ENCODE measurements at places on chromosomes 7 and 10. TPM values are rescaled to one million over a fixed set of nuclear protein-coding genes. Genes with fewer than 3 reads are reported as not detected.
A peak's percentile ranks its signal among the peaks of the same experiment; 100 is the strongest.

SLC26A3 gene
- total RNA-seq: 2.0 TPM

STEAP1 gene
- total RNA-seq: 5.8 TPM

GRCh38 chr10:21314111-21314626 is 211.3 kb downstream of the SKIDA1 start:
- no peaks in the 10 kb centered on the region for H3K36me3 ChIP-seq
- peak overlapping the region; percentile 16 for H3K27ac ChIP-seq
- peaks cover 2% of the 10 kb centered on the region for H3K27me3 ChIP-seq
- H3K4me1 ChIP-seq: peaks cover 16% of the 10 kb centered on the region

- no peak overlapping the region for H3K27ac ChIP-seq
- DNase-seq: no peak
- no peaks in the 10 kb centered on the region for H3K27me3 ChIP-seq
- no peaks in the 10 kb centered on the region for H3K4me1 ChIP-seq
- peaks cover 3% of the 10 kb centered on the region for H3K36me3 ChIP-seq
Measured at GRCh38 chr7:117176206-117176605, 146.7 kb downstream of the WNT2 start.

DNA sequence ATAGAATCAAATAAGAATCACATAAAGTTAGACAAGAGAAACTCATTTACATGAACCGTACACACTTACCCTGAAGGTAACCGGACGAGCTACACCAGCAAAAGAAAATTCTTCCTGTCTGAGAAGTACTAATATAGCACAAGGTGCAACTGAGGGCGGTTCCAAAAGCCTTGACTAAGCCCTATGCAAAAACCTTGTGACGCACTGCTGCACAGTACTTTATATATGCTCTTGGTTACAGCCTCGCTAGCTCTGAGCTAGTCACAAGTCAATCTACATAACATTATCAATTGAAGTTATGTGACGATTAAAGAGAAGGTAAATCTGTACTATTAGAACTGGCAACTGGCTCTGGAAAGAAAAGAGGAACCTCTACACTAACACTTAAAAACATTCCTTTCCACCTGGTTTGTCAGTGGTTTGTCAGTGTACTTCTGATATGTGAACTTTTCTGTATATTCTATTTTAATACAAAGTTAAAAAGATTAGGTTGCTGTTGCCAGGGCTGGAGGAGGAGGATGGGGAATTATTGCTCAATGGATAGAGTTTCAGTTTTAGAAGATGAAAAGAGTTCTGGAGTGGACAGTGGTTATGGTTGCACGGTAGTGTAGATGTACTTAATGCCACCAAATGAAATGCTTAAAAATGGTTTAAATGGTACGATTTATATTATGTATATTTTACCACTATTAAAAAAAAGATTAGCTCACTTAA is 21.6 kb downstream of the NT5C3A start:
- no peak overlapping the region for H3K27ac ChIP-seq
- H3K27me3 ChIP-seq: no peaks in the 10 kb centered on the region
- no peaks in the 10 kb centered on the region for H3K36me3 ChIP-seq
- DNase-seq: no peak
- H3K4me1 ChIP-seq: peaks cover 53% of the 10 kb centered on the region
- H3K4me3 ChIP-seq: no peak overlapping the region

CDK14 gene
- total RNA-seq: 117 TPM

GAD2 gene
- 6.5 TPM for total RNA-seq

- no peak for DNase-seq
- no peaks in the 10 kb centered on the region for H3K4me1 ChIP-seq
- no peaks in the 10 kb centered on the region for H3K27me3 ChIP-seq
- H3K36me3 ChIP-seq: no peaks in the 10 kb centered on the region
- H3K27ac ChIP-seq: no peak overlapping the region
Measured at GRCh38 chr7:145860809-145861208, 255.8 kb upstream of the CNTNAP2 start.

DNA sequence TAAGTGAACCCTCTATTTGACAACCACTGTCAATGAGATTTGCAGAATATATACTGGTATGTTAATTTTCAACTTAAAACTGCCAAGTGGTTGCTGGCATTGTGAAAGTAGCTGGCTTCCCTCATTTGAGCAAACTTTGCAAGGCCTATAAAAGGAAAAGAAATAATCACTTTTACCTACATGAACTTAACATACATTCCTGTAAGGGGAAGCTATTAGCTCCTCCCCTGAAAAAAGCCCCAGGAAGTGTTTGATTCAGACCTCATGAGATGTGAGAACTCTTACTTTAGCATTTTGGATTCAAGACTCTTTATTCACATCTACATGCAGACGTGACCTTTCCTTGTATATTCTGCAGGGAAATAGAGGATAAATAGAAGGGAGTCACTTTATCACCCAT is 175.6 kb downstream of the OTUD1 start:
- no peaks in the 10 kb centered on the region for H3K4me1 ChIP-seq
- H3K27ac ChIP-seq: no peak overlapping the region
- no peak for DNase-seq
- H3K36me3 ChIP-seq: no peaks in the 10 kb centered on the region
- H3K27me3 ChIP-seq: peaks cover 3% of the 10 kb centered on the region

- DNase-seq: peak; percentile 52
- H3K27me3 ChIP-seq: peaks cover 5% of the 10 kb centered on the region
- no peaks in the 10 kb centered on the region for H3K36me3 ChIP-seq
Measured at GRCh38 chr7:74449809-74450397, 3.8 kb upstream of the GTF2IRD1 start.

- no peaks in the 10 kb centered on the region for H3K36me3 ChIP-seq
- H3K27me3 ChIP-seq: peaks cover 48% of the 10 kb centered on the region
- H3K27ac ChIP-seq: no peak overlapping the region
- DNase-seq: peak; percentile 54
Measured at GRCh38 chr10:43026039-43026973, 50.6 kb upstream of the RET start.

DNA sequence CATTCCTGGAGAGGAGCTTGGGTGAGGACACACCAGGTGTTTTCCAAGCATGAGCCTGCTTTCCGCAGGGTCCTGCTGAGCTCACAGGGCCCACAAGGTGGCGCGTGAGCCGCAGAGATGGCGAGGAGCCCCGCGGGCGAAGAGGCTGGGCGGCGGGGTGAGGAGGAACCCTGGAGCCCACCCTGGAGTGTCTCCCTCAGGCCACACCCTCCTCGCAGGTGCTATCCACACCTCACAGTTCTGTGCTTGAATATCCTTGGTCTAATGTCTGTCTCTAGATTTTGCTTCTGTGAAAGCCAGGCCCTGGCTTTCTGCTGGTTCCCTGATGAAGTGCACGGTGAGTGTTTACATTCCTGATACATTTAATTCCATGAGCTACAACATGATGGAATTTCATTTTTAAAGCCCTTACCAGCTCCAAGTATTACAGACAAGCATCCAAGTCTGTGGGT is 433.6 kb downstream of the ACTR3B start:
- no peak overlapping the region for H3K4me3 ChIP-seq
- no peaks in the 10 kb centered on the region for H3K27me3 ChIP-seq
- DNase-seq: peak; percentile 32
- H3K27ac ChIP-seq: no peak overlapping the region
- no peaks in the 10 kb centered on the region for H3K4me1 ChIP-seq
- H3K36me3 ChIP-seq: no peaks in the 10 kb centered on the region

GHRHR gene
- total RNA-seq: not detected

DNA sequence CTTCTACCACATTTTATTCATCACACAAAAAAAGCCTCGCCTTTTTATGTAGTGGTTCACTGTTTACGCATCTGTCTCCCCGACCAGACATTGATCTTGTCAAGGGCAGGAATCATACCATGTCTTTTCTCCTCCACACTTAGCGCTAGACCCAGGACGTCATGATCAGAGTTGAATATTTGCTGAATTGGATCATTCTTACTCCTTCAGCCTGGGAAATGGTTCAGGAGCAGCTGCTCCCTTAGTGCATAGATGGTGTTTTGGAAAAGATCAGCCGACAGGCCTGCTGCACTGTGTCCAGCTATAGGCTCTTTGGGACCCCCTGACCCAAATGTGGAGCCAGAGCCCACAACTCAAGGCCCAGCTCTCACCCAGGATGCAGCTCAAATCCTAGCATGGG is 249.1 kb upstream of the TMEM72 start:
- no peak overlapping the region for H3K4me3 ChIP-seq
- H3K27me3 ChIP-seq: peaks cover 11% of the 10 kb centered on the region
- no peaks in the 10 kb centered on the region for H3K4me1 ChIP-seq
- H3K36me3 ChIP-seq: no peaks in the 10 kb centered on the region

ANKRD1 gene
- 61.8 TPM for total RNA-seq

- no peaks in the 10 kb centered on the region for H3K36me3 ChIP-seq
- H3K4me3 ChIP-seq: no peak overlapping the region
- H3K27me3 ChIP-seq: no peaks in the 10 kb centered on the region
- no peaks in the 10 kb centered on the region for H3K4me1 ChIP-seq
- DNase-seq: no peak
Measured at GRCh38 chr7:39042670-39043069, 65.0 kb downstream of the POU6F2 start.

DNA sequence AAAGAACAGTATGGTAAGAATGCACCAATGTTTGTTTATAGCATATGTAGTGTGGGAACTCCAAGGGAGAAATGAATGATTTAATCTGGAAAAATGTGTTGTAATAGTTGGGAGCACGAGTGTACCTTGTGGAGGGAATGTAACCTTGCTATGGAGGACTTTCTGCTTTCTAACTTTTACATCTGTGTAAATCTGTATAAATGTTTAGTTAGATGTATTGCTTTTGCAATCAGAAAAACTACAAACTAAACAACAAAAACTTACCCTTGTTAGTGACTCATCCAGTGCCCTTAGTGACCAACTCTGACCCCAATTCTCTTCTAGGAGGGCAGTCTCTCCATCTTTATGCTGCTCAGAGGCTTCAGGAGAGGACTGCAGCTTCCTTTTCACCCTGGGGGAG is 89.3 kb downstream of the CCNY start:
- no peaks in the 10 kb centered on the region for H3K36me3 ChIP-seq
- H3K4me1 ChIP-seq: peaks cover 21% of the 10 kb centered on the region
- no peak overlapping the region for H3K4me3 ChIP-seq
- no peak for DNase-seq
- no peak overlapping the region for H3K27ac ChIP-seq

DNA sequence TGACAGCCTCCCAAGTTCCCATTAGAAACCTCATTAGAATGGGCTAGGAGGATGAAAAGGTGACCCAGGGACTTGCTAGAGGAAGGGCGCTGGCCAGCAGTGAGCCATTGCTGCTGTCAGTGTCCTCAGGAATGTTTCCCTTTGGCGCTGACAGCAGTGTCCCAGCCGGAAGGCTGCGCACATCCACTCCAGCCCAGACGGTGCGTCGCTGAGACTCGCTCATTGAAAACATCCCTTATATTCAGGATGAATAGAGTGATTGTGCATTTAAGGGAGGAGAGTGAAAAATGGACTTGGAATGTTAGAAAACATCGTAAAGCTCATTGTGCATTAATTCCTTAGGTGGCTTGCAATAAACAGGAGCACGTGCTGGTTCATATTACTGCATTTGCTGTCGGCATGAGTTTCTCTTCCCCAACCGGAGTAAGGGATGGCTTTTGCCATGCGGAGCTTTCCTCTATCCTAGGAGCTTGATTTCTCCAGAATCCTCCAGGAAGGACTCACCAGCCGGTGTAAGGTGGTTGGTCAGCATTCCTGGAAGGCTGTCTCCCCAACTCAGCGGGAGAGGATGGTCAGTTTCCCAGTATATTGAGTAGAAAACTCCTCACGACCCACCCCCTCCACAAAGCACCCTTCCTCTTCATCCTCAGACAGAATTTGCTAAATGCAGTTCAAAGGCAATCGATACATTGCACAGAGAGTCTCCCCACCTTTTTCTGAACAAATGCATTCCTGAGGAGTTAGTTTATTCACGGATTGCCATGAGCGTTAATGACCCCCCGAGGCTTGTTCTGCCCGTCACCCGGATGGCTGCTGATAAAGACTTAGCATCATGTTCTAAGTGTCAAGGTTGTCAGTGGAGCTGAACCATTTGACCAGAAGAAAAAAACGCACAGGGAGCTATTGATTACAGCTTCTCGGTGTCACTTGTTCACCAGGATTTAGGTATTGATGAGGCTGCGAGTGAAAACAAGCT is 201.8 kb downstream of the EBF3 start:
- no peak overlapping the region for H3K27ac ChIP-seq
- H3K4me1 ChIP-seq: peaks cover 16% of the 10 kb centered on the region
- H3K36me3 ChIP-seq: no peaks in the 10 kb centered on the region
- H3K27me3 ChIP-seq: peaks cover 79% of the 10 kb centered on the region
- no peak overlapping the region for H3K4me3 ChIP-seq

RRP12 gene
- 36.6 TPM for total RNA-seq

DNA sequence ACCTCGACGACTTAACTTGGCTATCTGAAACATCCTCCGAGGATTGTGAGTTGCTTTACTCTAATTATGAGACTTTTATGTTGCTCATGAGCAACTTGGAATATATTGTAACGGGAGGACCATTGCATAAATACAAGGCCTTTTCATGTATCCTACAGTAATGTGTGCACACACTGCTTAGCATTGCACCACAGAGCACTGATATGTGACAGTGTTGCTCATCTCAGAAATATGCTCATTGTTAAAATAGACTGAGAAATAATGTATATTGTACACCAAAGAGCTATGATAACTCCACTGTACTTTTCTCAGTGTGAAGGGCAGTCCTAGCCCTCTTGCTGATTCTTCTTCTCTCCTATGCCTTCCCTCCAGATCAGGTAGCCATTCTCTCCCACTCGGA is 102.8 kb upstream of the CDK13 start:
- H3K4me1 ChIP-seq: no peaks in the 10 kb centered on the region
- H3K27ac ChIP-seq: no peak overlapping the region
- H3K27me3 ChIP-seq: peaks cover 8% of the 10 kb centered on the region
- DNase-seq: no peak

DNA sequence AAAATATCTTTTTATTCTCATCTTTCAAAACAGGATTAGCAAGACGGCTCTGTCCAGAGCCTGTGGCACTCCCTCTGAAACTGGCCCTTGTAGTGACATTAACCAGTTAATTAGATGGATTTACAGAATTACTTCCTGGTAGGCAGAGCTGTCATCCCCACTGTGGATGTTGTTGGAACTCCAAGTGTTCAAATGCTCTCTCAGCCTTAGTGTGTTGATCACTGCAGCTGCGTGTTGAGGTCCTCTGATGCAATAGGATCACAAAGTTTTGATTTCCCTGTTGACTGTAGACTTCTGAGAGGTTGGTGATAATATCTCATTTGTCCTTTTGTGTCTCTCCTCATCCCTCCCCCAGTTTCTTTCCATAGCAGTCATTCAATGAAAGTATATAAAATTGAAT is 117.3 kb upstream of the CDK6 start:
- H3K4me1 ChIP-seq: no peaks in the 10 kb centered on the region
- H3K36me3 ChIP-seq: no peaks in the 10 kb centered on the region
- no peak overlapping the region for H3K4me3 ChIP-seq
- DNase-seq: no peak
- no peak overlapping the region for H3K27ac ChIP-seq
- no peaks in the 10 kb centered on the region for H3K27me3 ChIP-seq

SVOPL gene
- 1.4 TPM for total RNA-seq

- DNase-seq: no peak
- no peak overlapping the region for H3K27ac ChIP-seq
- peaks cover 35% of the 10 kb centered on the region for H3K36me3 ChIP-seq
- H3K27me3 ChIP-seq: no peaks in the 10 kb centered on the region
- H3K4me3 ChIP-seq: no peak overlapping the region
- peaks cover 2% of the 10 kb centered on the region for H3K4me1 ChIP-seq
Measured at GRCh38 chr10:125762692-125763648, 12.7 kb downstream of the MMP21 start.

All from progenitor cell of endocrine pancreas (in vitro differentiated cells).